ENCODE measurements at places on chromosomes 3 and 15. TPM values are rescaled to one million over a fixed set of nuclear protein-coding genes. Genes with fewer than 3 reads are reported as not detected.

BNC1 gene
- total RNA-seq: 0.29 TPM

- DNase-seq: no peak
Observed at GRCh38 chr3:84077479-84077878, 881.3 kb upstream of the CADM2 start.

- no peak for DNase-seq
Observed at GRCh38 chr3:48345946-48346572, 12.6 kb upstream of the SPINK8 start.

DNA sequence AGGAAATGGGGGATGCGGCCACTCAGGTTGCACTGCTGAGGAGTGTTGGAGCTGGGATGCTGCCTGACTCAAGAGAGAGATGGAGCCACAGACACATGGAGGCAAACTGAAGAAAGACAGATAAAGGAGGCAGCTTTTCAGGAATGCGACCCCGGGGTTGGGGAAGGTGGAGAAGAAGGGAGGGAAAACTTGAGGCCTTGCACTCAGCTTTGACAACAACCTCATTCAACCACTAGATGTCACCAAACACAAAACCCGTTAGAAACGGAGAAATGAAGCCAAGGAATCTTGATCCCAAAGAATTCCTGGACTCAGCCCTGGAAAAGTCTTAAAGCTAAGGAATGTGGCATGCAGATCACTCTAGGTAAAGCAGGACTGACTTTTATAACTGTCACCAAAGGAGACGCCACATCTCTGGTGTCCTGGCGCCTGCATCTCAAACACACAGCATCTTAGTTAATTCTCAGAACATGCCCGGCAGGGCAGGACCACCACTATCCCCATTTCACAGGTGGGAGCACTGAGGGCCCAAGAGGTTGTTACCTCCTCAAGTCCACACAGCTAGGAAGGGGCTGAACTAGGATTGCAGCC lies 59.6 kb upstream of the LMCD1 start:
- no peak for DNase-seq

GRCh38 chr3:14344351-14344750 lies 58.1 kb upstream of the SLC6A6 start:
- DNase-seq: no peak

GRCh38 chr15:45205192-45205591 lies 17.4 kb upstream of the SHF start:
- no peak for DNase-seq

- DNase-seq: peak; percentile 76
Observed at GRCh38 chr15:43218908-43219706, 1.7 kb downstream of the EPB42 start.

GRCh38 chr3:42472555-42472954 lies 29.9 kb upstream of the VIPR1 start:
- no peak for DNase-seq

DNA sequence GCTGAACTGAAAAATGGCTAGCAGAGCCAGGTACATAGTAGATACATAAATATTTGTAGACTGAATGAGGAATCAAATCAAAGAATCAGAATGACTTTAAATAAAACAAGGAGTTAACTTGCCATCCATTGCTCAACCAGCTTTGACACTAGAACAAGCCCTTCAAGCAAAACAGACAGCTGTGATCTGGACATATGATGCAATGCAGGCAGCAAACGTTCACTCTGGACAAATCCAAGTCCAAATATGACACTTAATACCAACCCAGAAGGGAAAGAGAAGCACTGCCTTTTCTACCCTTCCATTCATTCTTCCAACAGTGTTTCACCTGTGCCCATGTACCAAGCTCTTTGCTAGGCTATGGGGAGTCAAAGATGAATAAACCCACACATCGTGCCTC lies 4.5 kb downstream of the THRB start:
- DNase-seq: no peak

DNA sequence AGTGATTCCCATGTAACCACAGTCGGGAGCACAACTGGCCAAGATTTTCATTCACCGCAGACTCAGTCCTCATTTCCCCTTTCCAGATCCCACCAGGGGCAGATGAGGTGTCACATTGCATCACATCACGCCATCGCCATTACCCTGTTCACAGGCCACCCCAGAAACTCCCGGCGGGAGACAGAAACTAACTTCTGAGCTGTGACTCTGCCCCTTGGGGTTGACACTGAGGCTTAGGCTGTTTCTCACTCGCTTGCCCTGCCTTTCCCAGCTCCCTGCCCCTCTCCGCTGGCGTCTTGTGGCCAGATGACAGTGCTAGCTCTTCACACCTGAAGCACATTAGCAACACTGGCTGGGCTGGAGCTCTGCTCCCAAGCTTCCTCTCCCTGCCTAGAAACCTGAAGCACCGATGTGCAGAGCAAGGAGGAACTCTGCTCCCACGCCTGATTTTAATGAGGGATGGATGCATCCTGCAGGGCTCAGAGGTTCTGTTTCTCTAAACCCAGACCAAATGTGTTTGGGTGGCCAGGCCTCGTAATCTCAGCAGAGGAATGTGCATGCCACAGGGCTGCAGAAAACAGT lies 88.8 kb upstream of the CTDSPL start:
- DNase-seq: no peak

DNA sequence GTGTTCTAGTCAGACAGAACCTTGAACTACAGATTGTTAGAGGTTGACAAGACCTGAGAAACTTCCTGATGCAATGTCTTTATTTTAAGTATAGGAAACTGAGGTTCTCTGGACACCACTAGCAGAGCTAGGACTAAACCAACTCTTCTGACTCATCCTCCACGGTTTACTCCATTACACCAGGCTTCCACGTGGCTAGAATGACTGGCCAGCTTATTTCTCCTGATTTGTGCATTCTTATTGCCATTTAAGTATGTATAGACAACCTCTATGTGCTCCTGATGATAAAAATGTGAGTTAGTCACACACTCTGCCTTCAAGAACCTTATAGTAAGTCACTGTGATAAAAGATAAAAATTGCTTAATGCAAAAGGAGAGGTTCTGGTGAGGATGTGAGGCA lies 182.7 kb downstream of the MEX3B start:
- DNase-seq: no peak

CPLX3 gene
- total RNA-seq: not detected

DNA sequence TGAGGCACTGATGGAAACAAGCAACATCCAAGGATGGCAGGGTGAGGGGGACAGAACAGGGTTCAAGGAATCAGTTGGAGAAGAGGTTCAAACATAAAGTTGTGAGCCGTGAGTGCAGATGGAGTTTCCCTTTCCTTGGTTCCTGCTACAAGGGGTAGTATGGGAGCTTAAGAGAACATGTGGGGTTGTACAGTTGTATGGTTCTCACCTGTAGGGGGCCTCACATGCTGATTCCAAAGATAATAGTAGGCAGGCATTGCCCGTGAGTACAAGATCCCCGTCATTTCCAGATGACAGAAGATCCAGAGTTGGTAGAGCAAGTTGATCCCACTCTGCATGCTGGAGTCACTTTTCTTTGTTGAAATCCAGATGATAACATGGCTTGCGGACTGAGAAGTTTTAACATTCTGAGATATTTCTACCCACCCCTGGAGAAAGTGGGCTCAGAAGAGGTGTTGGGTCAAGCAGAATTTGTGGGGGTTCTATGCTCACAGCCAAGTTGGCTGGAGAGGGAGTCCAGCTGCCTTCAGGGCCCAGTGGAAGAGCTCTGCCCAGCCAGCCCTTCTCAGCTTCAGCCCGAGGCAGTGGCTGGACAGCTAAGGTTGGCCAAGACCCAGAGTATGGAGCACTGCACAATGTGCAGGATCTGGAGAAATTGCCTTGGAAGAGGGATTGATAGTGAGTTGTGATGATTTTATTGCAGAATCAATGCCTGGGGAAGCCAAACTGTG lies 141.8 kb downstream of the THSD4 start:
- no peak for DNase-seq

GRCh38 chr15:76553564-76553963 lies 217.0 kb downstream of the ISL2 start:
- DNase-seq: no peak

- DNase-seq: no peak
Observed at GRCh38 chr15:69265347-69265955, 33.3 kb upstream of the PAQR5 start.

GRCh38 chr3:126784254-126784653 lies 80.2 kb downstream of the CHCHD6 start:
- DNase-seq: no peak

- DNase-seq: no peak
Observed at GRCh38 chr3:118744186-118744585, 290.5 kb downstream of the IGSF11 start.

TRPC1 gene
- total RNA-seq: 27.9 TPM

DNA sequence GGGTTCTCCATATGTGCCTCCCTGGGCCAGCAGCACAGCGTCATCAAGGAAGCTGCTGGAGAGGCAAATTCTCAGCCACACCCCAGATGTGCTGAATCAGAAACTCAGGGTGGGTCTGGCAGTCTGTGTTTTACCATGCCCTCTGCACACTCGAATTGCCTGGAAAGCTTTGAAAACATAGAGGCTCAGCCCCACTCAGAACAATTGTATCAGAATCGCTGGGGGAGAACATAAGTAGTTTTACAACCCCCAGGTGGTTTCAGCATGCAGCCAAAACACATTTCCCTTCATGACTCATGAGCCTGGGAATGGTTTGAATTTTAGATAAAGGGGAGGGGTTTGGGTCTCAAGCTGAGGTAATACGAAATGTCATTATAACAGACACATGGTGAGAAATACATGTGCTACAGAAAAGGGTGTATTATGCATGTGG lies 9.6 kb downstream of the TGM4 start:
- DNase-seq: no peak

- DNase-seq: no peak
Observed at GRCh38 chr3:191263365-191263764, 64.3 kb downstream of the OSTN start.

GRCh38 chr3:109731639-109732473 lies 394.5 kb upstream of the DPPA4 start:
- no peak for DNase-seq

- DNase-seq: no peak
Observed at GRCh38 chr3:196813903-196814302, 53.8 kb upstream of the SENP5 start.

UPK1B gene
- total RNA-seq: not detected

DNA sequence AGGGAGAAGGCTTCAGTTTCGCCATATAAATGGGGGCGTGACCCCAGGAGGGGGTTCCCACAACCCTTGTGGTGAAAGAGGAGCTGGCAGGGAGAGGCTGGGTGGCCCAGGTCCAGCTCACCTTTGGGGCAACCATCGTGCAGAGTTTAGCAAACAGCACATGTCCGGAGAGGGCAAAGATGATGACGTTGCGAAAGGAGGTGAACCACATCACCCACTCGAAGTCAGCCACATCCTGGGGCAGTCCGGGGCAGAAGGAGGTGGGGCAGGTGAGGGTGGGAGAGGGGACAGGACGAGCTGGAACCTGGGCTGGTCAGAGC lies 3.7 kb downstream of the HHATL start:
- no peak for DNase-seq

GRCh38 chr3:113261626-113262303 lies 50.4 kb downstream of the BOC start:
- no peak for DNase-seq
